Central memory CD4-positive, alpha-beta T cell (primary cell): ENCODE measurements at places on chromosomes 6 and 20.

GRCh38 chr6:34679552-34680253, 16.9 kb downstream of the ILRUN start:
- DNase-seq = no peak

DNA sequence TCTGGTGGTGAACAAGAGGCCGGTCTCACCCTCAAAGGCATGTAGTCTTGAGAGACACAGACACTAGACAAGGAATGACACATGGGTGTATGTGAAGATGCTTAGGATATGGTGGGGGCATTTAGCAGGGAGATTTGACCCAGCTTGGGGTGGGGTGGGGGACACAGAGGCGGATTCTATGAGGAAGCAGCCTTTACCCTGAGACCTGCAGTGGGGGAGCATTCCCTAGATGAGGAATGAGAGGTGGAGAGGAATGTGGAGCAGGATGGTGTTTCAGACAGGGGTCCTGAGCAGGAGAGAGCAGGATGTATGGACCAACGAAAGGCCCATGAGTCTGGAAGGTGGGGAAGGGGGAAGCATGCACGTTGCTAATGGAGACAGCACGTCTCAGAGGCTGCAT, 57.8 kb downstream of the PHACTR3 start:
- no peak for DNase-seq

DNA sequence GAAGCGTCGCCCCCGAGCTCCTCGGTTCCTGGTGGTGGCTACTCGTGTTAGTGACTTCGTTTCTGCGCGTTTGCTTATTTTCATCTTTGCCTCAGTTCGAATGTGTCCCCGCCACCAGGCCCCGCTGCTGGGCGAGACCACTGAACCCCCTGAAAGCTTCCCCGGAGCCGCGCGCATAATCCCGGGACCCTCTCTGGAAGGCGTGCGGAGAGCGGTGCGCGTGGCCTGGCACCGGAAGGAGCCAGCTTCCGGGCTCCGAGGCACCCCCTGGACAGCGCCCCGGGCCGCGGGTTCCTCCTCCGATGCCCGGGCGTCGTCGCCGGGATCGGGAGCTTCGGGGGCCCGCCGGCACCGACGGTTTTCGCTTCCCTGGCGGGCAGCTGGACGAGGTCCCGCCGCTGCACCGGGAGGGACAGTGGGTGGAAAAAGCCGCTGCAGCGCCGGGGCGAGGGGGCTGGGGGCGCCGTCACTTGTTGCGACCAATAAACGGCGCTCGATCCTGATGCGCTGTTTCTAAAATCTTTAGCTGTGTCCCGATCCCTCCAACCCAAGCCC, 643 bp upstream of the SLC35D3 start:
- no peak for DNase-seq

DNA sequence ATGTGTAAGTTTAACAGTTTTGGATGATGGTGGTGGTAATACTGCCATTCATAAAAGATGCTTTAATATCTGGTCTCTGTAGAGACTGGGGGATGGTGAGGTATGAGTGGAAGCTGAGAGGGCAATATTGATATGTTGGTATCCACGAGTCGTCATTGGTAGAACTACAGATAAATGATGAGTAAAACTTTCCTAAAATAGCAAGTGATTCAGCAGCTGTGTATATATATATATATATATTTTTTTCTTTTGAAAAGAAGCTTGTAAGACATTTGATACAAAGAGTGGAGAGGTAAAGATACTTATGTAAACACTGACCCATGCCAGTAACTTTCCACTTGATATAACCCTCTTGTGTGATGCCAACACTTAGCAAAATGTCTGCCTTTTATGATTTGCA, 41.7 kb upstream of the CITED2 start:
- no peak for DNase-seq

GRCh38 chr6:111988926-111989325, 65.0 kb upstream of the CCN6 start:
- no peak for DNase-seq

- no peak for DNase-seq
These were observed 52.4 kb upstream of the ARMH2 start for GRCh38 chr6:24851086-24851485.

GRCh38 chr6:170004585-170005210, 253.3 kb downstream of the ERMARD start:
- DNase-seq = no peak
